Kidney epithelial cell (primary cell): ENCODE measurements at places on chromosomes 7 and 10. TPM values are rescaled to one million over a fixed set of nuclear protein-coding genes. Genes with fewer than 3 reads are reported as not detected.

Gene TTYH3
- total RNA-seq = 106 and 118 TPM in 2 replicates

DNA sequence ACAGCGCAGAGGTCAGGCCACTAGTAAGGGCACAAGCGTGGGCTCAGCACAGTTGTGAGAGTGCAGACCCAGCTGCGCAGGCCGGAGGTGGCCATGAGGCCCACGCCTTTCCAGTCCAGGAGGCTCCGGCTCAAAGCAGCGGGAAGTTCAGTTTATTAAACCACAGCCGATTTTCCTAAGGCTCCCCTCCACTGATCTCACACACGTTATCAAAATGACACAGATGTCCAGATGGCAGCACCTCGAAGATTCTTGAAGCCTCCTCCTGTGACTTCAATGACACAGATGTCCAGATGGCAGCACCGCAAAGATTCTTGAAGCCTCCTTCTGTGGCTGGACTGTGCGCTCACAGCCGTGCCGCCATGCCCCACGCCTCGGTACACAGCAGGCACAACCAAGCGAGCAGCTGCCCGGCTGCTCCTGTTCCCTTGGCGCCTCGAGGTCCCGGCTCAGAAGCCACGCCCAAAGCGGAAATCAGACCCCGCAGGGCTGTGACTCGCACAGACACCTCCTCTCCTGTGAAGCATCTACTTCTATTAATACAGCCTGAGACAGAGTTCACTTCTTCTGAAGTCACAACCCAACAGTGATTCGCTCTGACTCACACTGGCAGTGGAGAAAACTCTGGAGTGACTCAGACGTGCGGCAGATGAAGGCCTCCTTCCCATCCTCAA lies 122.7 kb downstream of the MAD1L1 start:
- DNase-seq = peak; percentile 86

- no peak for DNase-seq
These were observed 161.8 kb upstream of the CACNA2D1 start for GRCh38 chr7:82605247-82605864.

DNA sequence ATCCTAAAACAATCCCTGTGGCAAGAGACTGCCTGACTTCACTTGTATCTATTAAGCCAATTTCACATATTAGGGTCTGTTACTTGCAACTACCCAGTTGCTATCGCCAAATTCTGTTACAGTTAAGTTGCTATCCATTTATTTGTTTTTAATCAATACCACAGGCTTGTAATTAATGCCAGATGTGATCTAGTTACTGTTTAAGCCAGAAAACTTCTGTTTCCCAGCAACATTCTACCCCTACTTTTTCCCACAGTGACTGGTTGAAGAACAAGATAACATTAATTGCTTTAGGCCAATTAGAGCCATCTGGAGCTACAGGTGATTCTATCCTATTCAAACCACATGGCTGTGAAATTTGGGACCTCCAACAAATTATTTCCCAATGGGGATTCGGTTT lies 131.3 kb downstream of the ALOX5 start:
- DNase-seq = no peak

DNA sequence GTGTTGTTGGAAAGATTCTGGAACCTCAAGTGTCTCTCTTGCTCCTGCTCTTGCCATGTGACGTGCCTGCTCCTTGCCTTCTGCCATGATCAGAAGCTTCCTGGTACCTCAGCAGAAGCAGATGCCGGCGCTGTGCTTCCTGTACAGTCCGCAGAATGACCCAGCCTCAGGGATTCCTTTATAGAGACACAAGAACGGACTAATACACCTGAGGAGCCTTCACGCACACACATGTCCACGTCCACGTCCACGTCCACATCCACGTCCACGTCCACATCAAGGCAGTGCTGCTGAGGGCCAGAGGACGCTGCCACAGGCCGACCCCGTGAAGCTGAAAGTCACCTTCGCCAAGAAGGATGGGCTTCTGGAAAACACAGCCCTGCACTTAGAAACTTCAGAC lies 190.1 kb downstream of the MAD1L1 start:
- no peak for DNase-seq
